ENCODE measurements at places on chromosomes 4 and X.

DNA sequence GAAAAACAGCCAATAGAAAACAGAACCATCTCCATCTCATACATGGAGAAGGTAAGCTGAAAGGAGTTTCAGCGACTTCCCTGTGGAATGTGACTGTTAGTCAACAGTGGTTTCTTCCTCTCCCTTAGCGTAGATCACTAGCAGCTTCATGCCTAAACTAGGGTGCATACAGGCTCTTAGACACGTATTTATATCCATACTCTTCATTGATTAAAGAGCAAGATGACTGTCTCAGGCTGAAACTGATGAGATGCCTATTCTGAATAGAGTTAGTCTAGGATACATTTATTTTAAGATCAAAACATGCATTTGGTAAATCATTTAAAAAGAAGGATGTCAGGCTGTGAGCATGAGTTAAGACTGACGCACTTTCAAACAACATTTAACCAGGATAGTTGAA, 423.3 kb downstream of the ARHGAP24 start:
- DNase-seq = no peak

DNA sequence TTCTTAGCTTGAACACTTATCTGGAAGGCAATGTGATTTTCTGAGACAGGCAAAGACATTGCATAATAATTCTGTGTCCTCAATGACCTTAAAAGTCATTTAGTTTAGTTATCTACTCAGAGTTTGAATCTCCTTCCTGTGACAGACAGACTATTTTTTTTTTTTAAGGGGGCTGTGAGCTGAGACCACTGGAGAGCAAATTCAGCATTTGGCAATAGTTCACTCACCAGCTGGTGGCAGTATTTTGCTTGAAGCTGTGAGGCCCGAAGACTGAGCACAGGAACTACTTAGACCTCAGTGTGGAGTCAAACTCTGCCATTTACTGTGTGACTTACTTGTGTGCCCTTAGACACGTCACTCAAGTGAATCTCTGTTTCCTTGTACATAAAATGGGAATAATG, 22.9 kb upstream of the CPE start:
- peak; percentile 72 for DNase-seq

- DNase-seq = peak; percentile 59
Measured at GRCh38 chrX:49041744-49042580, 1.2 kb downstream of the TFE3 start.

DNA sequence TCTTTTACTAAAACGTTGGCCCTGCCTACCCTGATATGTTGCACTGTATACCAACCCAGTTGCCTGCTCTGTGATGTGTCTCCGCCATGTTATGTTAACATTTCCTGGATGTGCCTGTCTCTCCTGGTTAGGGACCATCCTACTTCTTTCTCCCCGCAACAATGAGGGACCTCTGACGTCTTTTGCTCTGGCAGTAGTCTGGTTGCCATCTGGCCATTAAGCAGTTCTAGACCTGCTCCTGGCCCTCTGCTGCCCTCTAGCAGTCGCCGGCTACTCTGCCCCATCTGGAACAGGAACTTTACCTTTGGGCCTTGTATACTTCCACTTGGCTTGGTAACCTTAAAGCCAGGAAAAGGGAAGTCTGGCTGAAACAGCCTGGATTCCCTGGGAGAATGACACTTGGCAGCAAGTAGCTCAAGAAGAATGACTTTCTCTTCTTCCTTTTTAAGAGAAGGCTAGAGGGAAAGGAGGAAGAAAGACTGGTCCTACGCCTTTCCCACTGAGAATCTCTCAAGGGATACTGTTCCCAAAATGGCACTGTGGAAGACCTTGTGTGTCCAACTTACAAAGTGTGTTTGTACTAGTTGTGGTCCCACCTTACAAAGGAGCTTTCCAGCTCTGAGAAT, 63.5 kb downstream of the GPC3 start:
- DNase-seq = peak; percentile 1

DNA sequence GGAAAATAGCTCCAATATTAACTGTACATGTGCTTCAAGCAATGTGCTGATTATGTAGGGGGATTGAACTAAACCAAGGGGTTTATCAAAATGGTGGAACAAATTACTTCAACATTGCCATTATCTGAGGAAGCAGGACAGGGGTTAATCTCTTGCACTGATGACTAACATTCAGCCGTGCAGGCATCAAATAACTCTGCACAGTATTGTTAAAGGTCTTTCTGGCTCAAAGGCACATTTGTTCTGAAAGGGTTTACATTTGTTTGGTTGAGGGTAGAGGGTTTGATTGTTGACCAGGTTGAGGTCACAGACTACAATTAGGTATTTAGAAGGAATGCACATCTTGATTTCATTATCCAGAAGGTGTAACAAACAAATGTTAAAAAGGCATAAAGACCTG, 32.2 kb upstream of the CCSER1 start:
- no peak for DNase-seq

DNA sequence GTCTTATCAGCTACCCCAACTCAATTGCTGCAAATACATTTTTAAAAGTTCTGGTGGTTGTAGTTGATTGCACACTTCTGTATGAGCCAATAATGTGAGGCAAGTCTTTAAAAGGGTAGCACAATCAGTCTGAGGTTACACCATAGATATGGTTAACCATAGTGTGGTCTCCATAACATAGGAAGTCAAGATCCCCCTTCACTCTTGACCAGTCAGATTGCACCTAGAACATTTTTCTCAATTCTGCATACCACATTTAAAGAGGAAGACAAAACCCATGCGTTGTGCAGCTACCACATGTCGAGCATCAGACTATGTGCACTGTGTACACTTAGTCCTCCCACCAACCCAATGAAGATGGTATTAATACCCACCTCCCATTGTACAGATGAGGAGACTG, 26.5 kb upstream of the CYBB start:
- no peak for DNase-seq

GRCh38 chrX:39484159-39485068, 613.3 kb downstream of the BCOR start:
- no peak for DNase-seq

DNA sequence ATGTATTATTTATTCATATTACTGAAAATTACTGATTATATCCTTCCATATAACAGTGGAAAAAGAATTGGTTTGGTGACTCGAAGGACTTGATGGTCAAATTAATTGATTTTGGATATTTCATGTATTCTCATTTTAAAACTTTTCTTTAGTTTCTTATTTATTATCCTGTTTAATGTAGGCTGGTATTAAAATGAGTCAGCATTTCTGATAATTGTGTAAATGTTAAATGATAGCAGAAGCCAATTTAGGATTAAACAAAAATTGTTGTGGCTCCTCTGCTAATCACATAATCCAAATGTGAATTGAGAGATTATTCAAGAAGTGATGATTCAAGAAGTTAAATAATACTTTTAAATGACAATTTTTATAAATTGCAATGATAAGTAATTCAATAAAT, 38.7 kb downstream of the PDLIM5 start:
- DNase-seq = no peak

DNA sequence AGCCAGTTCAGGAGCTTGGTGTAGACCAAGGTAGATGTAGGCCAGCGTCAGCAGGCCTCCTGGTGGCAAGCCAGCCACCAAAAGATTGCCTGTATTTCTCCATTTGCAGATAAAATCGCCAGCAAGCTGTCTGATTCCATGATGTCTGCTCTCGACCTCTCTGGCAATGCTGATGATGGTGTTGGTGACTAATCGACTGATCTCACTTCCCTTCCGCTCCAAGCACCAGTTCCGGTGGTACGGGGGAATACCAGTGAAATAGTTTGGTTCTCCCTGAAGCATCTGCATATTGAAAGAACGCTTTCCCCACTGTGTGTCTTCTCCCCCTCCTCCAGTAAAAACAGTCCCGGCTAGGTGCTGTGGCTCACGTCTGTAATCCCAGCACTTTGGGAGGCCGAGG, 30.4 kb downstream of the GNL3L start:
- DNase-seq = no peak

GRCh38 chr4:101348367-101348827, 1.1 kb upstream of the PPP3CA start:
- DNase-seq = no peak

DNA sequence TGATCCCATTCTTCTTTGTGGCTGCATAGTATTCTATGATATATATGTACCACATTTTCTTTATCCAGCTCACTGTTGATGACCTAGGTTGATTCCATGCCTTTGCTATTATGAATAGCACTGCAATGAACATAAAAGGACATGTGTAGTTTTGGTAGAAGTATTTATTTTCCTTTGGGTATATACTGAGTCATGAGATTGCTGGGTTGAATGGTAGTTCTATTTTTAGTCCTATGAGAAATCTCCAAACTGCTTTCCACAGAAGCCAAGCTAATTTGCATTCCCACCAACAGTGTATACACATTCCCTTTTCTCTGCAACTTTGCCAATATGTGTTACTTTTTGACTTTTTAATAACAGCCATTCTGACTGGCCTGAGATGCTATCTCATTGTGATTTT, 278.3 kb downstream of the PCDH18 start:
- peak; percentile 54 for DNase-seq

GRCh38 chr4:14289708-14290107, 662.2 kb upstream of the BOD1L1 start:
- DNase-seq = peak; percentile 47

DNA sequence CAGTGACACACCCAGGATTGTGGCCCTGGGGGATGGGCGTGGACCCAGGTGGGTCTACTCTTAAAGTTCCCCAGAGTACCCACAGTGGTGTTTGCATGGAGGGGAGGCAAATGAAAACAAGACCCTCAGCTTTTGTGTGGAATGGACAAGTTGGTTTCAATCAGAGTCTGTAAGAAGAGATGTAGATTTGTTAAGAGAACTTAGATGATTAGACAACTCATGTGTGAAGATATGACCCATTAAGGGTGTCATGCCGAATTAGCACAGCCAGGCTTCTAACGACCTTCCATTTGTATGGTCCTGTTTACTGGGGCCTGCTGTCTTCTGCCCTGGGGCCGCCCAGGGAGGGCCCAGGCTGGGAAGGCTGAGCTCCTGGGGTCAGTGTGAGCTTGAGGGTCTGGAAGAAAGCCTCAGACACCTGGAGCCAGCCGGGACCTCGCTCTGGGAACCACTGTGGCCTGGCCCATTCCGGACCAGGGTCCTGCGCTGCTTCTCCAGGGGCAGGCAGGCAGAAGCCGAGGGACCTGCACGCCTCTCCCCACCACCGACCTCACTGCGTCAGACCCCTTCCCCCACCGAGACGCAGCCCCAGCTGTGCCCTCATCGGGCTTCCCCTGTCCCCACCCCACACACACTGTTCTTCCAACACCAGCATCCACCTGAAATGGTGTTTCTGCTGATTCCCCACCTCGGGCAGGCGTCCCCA, 20.4 kb downstream of the UVSSA start:
- DNase-seq = no peak
